ENCODE measurements at places on chromosomes 2 and 18.

DNA sequence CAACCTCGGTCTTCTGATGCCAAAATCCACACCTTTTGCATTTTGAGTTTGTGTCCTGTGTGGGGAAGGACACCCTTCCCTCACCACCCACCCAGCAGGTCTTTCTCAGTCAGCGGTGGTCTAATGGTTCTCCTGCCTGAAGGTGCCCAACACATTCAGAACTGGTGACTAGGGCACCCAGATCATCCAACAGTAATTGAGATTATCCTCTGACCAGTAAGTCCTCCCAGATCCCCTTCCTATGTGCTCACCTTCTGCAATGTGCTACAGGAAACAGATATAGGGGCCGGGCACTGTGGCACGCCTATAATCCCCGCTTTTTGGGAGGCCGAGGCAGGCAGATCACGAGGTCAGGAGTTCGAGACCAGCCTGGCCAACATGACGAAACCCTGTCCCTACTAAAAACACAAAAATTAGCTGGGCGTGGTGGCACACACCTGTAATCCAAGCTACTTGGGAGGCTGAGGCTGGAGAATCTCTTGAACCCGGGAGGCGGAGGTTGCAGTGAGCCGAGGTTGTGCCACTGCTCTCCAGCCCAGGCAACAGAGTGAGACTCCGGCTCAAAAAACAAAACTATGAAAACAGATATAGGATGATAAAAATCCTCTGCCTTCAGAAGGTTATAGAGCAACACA lies 56.2 kb downstream of the REEP1 start:
- DNase-seq = no peak

DNA sequence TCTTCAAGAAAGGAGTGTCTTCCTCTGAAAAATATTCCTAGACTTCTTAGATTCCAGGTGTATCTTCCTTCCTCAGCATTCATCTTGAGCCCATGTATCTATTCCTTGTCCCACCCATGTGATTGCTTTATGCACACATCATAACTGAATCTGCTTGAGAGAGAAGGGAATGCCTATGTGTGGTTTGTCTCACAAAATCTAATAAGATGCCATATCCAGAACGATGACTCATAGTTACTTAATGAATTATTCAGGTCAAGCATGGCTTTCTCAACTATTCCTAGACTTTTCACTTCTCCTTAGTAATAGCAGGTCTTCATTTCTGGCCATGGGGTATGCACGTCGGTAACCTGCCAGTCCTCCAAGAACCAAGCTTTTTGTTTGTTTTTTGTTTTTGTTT lies 121.8 kb downstream of the SETBP1 start:
- DNase-seq = no peak

DNA sequence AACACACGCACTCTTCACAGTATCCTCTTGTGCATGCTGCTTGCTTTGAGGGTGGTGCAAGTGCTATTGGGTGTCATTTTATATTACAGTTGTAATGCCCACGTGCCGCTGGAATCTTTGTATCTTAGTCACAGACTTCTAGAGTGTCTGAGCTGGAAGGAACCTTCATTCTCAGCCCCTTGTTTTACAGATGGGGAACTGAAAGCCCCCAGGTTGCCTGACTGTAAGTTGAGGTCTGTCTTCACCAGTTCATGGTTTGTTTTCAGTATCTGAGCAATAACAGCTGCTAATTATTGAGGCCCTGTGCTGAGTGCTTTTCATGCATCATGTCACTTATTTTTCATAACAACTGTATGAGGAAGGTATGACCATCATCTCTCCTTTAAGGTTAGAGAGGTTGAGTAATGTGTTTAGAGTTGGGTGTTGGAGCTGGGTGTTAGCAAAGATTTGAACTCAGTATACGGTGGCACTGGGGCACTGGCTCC lies 77.0 kb downstream of the PRKCE start:
- DNase-seq = no peak

DNA sequence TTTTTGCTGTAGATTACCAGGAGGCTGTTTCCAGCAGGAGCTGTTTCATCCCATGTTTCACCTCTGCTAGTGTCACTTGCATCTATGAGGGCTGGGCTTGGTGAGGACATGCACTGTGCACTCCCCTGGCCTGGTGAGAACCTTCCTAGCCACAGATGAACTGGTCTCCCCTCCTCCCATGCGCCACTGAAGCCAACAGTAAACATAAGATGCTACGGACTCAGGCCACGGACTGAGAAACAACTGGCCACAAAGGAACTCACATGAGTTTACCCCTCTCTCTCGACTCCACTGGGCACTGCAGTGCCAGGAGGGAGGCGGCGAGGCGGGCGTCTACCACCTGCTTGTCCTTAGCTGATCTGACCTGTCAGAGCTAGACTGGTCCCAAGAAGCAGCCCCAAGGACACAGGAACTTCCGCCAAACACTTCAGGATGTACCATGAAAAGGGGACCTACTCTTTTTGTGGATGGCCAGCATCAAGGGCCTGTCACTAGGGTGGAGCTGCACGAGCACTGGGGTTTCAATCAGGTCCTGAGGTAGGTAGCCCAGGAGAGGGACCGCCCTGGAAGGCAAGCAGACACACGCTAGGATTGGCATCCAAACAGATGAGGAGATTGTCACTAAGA lies 22.8 kb upstream of the HES6 start:
- DNase-seq = no peak

DNA sequence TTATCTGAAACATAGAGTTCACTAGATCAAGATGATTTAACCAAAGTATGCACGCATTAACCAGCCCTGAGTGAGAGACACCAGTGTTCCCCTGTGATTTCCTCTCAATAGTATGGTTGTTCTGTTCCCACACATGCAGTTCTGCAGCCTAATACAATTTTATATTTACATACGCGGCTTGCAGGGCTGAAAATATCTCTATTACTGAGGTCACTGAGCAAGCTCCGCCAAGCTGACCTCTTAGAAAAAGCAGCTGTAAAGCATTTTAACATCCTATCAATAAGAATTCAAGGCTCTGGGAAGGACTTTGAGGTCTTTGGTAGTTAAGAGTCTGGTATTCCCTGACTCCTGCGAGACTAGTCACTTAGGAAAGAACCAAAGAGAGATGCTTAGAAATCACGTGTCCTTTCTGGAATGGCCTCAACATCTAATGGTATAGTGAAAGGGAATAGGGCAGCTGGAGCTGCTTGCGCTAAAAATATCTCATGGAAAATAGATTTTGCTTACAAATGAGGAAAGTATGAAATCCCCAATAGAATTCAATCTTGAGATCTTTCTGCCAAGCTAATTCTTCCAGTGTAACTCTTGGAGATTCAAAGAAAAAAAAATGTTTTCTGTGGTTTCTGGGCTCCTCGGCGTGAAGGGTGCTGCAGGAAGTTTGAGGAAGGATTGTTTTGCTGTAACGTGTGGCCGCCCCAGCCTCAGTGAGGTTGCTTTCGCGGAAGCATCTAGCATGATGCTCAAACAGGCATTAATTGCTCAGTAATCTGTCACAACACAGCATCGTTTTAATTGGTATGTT lies 59.2 kb downstream of the DOCK10 start:
- DNase-seq = no peak

DNA sequence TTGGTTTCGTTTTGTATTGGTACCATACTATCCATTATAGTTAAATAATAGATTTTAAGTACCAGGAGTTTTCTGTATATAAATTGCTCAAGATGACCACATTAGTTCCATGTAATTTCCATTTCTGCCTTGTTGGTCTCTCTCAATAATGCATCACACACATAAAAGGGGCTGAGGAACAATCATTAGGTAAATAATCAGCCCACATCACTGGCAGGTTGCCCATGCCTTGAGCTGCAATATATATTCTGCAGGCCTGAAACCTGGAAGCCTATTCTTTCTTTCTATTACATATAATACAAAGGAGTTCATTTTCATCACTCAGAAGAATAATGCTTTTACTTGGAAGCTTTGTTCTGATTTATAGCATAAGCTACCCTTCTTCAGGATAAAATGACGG lies 616.1 kb upstream of the PKDCC start:
- no peak for DNase-seq
